ENCODE measurements at places on chromosomes 1 and 21.

DNA sequence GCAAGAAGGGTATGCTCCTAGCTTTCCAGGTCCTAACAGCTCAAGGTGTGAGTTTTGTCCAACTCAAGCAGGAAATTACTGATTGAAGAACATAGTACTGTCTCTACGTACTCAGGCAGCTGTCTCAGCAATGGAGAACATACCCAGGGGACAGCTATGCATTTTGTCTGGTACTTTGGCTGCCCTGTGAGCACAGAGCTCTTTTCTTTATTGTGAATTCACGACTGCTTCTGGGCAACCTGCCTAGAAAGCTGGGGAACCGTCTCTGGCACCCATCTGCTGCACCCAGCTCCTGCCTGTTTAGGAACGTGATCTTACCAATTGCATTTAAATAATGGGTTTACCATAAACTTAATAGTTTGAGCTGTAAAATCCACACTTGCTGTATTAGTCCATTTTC lies 258.1 kb downstream of the HHAT start:
- no peak for DNase-seq

- no peak for DNase-seq
Observed at GRCh38 chr21:32257962-32258785, 20.7 kb downstream of the MIS18A start.

- no peak for DNase-seq
Observed at GRCh38 chr1:84960371-84960770, 36.5 kb downstream of the MCOLN2 start.

GRCh38 chr1:204370176-204370575 lies 10.4 kb upstream of the PLEKHA6 start:
- no peak for DNase-seq

- no peak for DNase-seq
Observed at GRCh38 chr1:200903793-200904192, 9.1 kb downstream of the INAVA start.

DNA sequence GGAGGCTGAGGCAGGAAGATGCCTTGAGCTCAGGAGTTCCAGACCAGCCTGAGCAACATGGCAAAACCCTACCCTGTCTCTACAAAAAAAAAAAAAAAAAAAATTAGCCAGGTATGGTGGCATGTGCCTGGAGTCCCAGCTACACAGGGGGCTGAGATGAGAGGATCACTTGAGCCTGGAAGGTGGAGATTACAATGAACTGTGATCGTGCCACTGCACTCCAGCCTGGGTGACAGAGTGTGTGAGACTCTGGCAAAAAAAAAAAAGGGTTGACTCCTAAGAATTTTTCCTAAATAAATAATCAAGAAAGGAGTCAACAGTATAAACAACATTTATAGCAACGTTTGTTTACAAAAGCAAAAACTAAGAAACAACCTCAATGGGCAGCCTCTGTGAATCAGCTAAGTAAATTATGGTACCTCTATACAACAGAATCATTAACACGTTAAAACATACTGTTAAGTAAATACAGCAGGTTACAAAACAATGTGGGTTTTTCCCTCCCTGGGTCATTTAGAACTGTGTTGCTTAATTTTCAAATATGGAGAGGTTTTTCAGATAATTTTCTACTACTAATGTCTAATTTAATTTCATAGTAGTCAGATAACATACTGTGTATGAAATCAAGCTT lies 56.8 kb downstream of the SLC30A10 start:
- DNase-seq = no peak

GRCh38 chr1:36769886-36770830 lies 264.2 kb downstream of the GRIK3 start:
- DNase-seq = no peak

GRCh38 chr21:38494703-38495102 lies 3.6 kb downstream of the ERG start:
- no peak for DNase-seq

Data from CD4-positive, alpha-beta T cell treated with Interleukin-6 at 100 ng/mL for 8 hours (primary cell).